ENCODE measurements at places on chromosomes 12 and 14.
A peak's percentile ranks its signal among the peaks of the same experiment; 100 is the strongest.

- no peak for DNase-seq
Measured at GRCh38 chr14:62665286-62665685, 380.0 kb downstream of the KCNH5 start.

- DNase-seq, result no peak
Measured at GRCh38 chr12:96352161-96352835, 47.9 kb downstream of the CDK17 start.

DNA sequence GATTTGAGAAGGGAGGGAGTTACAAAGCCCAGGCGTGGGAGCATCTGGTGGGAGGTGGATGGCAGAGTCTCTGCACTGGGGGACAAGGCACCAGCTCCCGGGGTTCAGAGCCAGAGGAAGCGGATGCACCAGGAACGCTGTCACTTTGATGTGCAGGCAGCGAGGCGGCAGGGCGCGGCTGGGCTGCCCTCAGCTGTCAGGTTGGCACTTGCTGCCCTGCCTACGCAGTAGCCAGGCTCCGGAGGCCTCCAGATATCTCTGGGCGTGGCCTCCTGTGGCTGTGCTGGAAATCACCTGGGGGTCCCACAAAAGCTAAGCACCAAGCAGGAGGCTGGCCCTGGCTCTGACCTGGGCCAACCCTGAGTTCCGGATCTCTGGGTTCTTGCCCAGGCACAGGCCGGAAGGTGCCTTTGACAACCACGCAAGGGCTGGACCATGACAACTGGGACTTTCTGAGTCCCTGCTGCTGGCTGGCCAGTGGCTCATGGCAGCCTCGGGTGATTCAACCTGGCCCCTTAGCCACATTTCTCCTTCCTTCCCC, 62.1 kb upstream of the MAP1LC3B2 start:
- DNase-seq, result no peak

DNA sequence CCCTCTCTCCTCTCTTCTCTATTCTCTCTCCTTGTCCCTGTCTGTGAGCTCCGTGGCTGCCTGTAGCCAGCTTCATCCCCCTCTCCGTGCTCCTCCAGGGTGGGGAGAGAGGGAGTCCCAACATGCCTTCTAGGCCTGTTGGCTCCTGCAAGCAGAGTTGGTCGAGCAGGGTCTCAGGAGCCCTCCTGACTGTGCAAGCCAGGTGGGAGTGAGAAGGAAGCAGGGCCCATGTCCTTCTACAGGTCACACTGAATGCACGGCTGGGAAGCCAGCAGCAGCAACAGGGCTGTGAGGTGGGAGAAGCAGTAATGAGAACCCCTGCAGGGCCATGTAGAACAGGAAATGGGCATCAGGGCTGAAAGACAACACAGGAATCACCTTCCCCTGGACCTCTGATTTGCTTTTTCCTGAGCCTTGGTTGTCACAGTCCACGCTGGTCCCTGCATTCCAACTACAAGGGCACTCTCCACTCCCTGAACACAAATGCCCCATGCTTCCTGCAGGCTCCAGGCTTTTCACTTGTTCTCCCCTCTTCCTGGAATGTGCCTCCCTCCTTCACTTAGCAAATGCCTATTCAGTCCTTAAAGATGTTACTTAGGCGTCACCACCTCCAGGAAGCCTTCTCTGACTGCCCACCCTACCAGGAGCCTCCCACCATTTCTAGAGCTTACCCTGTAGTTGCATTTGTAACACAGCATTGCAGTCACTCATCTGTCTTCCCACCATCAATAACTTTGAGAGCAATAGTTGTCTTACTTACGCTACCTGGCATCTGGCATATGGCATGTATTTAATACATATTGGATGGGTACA, 51.2 kb downstream of the TSPAN11 start:
- DNase-seq, result no peak

DNA sequence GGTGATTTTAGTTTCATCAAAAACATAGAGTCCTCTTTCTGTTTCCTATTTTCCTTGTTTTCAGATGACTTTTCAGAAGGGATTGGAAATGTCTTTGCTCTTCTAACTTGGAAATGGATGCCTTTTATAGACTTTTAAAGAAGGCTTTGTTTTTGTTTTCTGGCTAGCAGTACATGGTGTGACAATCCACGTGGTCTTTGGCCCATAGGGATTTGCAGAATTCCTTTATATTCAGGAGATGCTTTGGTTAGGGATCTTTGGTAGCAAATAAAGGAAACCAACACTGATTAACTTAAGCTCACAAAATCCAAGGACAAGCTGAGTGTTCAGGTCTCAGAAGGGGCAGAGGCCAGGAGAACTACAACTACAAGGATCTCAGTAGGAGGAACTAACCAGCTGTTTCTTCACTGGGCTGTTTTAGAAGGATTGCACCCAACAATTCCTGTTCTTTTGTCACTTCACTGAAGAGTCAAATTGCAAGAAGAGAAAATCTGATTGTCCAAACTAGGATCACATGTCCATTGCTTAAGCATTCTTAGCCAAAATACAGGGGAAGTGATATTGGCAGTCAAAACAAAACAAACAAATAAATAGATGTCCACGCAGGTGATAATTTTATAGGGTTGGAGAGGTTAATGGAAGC, 58.6 kb upstream of the MANSC4 start:
- DNase-seq, result no peak

- DNase-seq, result no peak
Measured at GRCh38 chr12:51621156-51621922, 30.3 kb downstream of the SCN8A start.

- peak; percentile 26 for DNase-seq
Measured at GRCh38 chr14:90301668-90302090, 30.1 kb downstream of the NRDE2 start.

GRCh38 chr12:21529456-21529855, 3.4 kb downstream of the SPX start:
- no peak for DNase-seq

DNA sequence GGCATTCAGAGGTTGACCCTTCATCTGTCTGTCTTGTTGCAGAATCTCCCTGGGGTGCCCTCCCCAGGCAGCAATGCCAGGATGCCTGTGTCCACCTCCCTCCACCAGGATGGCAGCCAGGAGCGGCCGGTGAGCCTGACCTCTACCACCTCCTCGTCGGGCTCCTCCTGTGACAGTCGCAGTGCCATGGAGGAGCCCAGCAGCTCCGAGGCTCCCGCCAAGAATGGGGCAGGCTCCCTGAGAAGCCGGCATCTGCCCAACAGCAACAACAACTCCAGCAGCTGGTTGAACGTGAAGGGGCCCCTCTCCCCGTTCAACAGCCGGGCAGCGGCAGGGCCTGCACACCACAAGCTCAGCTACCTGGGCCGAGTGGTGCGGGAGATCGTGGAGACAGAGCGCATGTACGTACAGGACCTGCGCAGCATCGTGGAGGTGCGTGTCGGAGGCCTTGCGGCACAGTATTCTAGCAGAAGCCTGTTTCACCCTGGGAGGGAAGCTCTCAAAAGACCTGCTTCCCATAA, 23.4 kb downstream of the PLEKHG3 start:
- no peak for DNase-seq

GRCh38 chr14:22614240-22614799, 16.2 kb downstream of the ABHD4 start:
- DNase-seq, result no peak

Data from CD4-positive, alpha-beta T cell treated with Interleukin-1 beta for 1 hour (primary cell).